ENCODE measurements at places on chromosomes 6 and 20.

GRCh38 chr6:169121013-169121412 lies 132.6 kb downstream of the THBS2 start:
- DNase-seq = no peak

DNA sequence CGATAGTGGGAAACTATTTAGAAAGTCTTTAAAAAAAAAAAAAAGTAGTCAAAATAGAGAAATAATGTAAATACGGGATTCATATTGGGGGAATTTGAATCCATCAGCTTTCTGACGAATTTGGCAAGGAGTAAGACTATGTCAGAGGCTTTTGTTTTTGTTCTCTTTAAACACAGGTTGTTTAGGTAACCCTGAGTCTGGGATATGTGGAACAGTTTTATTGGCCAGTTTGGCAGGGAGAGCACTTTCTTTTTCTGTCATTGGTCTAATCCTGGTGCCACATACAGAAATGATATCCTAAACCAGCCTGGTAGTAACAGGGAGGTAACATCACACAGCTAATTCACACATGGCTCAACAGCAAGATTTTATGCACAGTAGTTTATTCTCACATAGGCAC lies 27.7 kb downstream of the HAO1 start:
- DNase-seq = no peak

- no peak for DNase-seq
These were observed 17.5 kb upstream of the SPO11 start for GRCh38 chr20:57312138-57312537.

GRCh38 chr20:3663031-3663701 lies at the start of gene GFRA4:
Gene GFRA4 (minus strand): TSS chr20:3663399. CDS start chr20:3663399, 0 bp downstream.
- no peak for DNase-seq

- no peak for DNase-seq
These were observed 469.3 kb upstream of the MAN1A1 start for GRCh38 chr6:119818876-119819275.

DNA sequence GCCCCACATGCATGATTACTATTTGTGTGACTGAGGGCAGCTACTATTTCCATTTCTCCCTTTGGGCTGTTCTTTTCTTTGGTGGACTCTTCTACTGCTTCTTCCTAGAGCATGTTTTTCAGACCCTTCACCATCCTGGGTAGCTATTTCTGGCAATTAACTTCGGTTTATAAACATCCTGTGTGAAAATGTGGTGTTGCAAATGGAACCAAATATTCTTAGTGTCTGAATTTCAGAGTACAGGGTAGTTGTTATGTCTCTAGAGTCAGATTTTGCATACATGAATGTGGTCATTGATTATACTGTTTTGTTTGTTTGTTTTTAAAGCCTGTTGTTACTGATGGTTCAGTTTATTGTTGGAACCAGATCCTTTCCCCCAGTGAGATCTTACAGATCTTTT lies 49.7 kb downstream of the PROKR2 start:
- no peak for DNase-seq

DNA sequence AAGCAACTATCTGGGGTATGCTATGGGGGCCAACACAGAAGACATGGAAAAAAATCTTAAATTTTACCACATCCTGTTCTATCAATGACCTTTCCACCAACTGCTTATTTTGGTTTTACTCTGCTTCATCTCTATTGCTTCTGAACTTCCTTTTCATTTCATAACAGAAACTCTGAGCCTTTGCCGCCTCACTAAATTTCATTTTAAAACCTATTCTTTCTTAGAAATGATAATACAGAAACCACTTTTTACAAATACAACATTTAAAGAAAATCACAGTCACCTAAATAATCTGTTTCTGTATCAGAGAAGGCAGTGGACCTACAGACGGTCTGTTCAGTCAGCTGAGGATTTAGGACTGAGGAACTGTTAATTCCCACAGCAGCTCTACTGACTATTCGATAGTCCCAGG lies 117.5 kb downstream of the KCNQ5 start:
- DNase-seq = no peak

DNA sequence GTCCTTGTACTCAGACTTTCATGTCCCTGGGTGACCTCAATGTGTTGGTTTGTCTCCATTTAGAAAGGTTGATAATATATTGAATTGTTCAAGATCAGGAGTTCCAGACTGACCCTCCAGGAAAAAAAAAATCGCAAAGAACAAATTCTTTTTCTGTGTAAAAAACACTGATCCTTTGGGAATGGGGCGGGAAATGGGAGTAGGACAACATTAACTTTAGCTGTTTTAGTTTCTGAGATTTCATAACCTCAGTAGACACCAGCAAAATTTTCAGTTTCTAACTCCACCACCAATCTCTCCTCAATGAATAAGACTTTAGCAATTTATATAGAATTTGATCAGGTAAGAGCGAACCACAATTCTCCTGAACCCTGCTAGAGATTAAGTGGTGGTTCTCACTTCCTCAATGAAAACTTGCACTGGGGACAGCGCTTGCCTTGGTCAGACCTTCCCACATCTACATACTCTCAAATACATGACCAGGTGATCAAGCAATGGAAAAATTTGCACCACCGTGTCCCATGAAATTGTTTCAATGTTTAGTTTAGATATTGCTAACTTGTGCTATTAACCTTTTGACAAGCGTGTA lies 231.2 kb upstream of the PLN start:
- no peak for DNase-seq

DNA sequence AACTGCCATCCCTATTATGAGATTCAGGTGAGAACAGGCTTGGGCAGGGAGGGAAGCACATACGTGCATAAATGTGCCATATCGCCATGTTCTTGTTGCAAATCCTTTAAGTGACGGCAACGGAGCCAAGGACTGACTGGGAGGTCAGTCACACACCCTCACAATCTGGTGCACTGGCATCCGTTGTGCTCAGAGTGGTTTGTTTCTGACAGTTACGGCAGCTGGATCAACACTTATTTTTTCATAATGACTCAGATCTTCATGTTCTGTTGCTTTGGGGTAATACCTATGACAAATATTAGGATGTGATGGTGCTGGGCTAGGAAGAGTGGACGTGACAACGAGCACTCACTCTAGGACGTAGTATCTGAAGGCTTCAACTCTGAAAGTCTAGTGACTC lies 56.2 kb upstream of the PREP start:
- peak; percentile 30 for DNase-seq

DNA sequence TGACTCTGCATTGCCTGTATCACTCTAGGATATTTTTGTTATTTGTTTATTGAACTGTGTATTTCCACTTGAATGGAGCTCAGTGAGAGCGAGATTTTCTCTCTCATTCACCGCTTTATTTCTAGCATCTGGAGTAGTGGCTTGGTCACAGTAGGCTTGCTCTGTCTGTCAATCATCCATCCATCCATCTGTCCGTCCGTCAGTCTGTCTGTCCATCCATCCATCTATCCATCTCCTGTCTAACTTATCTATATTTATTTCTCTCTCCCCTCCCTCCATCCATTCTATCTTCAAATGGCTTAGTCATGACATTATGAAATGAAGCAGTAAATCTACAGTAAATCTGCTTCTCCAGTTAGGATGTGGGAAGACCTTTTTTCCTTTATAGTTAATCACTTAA lies 94.6 kb downstream of the TIAM2 start:
- DNase-seq = peak; percentile 9

GRCh38 chr20:37749620-37750403 lies 56.0 kb downstream of the CTNNBL1 start:
- no peak for DNase-seq

DNA sequence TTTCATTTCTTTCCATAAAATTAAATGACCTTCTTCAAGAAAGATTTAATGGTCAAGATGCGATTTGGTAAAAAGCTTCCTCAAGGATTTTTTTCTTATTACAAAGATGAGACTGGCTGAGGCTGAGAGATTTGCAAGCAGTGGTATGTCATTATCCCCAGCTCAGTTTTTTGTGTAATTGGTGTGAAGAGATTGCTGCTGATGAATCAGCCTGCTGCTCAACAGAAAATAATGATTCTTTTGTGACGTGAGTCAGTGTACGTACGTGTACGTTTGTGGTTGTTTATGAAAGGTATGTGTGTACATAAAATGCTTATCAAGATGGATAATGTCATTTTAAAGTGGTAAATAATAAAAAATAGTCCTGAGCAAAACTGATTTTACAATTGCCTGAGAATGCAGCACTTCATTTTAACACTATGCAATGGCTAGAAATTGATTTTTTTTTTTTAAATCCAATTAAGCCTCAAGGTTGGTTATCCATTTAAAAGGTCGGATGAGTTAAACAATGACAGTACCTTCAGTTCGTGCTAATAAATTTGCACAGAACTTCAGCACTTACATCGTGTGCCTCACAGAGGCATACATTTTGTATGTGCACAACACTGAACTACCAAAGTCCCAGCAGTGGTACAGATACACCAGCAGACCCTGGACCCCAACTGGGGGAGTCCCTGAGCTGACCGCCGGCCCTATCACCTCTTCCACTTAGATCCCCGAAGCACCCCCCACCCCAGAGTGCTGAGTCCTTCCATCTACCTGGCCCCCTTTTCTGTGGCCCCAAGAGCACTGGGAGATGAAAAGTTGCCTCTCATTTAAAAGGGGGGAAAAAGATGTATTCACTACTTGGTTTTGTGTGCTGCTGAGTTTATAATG lies 9.7 kb upstream of the NPEPL1 start:
- peak; percentile 47 for DNase-seq

DNA sequence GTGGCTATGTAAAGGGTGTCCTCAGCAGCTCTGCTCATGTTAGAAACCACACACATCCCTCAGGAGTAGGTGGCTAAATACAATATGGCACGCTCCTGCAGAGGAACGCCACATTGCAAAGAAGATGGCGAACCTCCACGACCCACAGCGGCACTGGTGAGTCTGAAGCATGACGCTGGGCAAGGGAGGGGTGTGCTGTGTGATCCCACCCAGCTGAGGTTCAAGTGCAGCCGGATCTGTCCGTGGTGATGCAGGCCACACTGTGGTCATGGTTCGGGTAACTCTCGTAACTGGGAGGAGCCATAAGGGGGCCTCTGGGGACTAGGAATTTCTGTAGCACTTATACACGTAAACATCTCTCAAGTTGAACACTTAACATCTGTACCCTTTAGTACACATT lies 23.4 kb upstream of the APMAP start:
- no peak for DNase-seq
